Small intestine (tissue), 16 donors: ENCODE measurements at places on chromosomes 7 and 10.

GRCh38 chr7:92602352-92603088, 12.3 kb upstream of the FAM133B start:
- no peak for DNase-seq

DNA sequence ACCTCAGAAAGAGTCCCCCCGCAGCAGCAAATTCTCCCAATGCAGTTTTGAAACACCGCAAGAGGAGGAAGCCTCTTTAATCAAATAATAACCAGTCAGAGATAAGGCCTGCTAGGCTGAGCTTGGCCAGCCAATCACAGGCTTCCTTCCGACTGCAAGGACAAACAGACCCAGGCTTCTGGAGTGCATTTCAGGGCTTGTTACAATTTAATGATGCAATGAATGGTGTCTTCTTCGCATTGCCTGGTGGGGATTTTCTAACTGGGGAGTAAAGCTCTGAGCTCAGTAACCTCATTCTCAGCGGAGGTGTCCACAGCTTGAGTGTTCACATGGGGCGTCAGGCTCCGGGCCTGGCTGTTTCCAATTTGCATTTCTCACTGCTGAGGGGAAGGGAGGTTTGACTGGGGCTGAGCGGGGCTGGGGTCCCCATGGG, 31.8 kb upstream of the GPAM start:
- peak; percentile 55 for DNase-seq

GRCh38 chr10:96645191-96645721, 58.4 kb upstream of the TM9SF3 start:
- no peak for DNase-seq

DNA sequence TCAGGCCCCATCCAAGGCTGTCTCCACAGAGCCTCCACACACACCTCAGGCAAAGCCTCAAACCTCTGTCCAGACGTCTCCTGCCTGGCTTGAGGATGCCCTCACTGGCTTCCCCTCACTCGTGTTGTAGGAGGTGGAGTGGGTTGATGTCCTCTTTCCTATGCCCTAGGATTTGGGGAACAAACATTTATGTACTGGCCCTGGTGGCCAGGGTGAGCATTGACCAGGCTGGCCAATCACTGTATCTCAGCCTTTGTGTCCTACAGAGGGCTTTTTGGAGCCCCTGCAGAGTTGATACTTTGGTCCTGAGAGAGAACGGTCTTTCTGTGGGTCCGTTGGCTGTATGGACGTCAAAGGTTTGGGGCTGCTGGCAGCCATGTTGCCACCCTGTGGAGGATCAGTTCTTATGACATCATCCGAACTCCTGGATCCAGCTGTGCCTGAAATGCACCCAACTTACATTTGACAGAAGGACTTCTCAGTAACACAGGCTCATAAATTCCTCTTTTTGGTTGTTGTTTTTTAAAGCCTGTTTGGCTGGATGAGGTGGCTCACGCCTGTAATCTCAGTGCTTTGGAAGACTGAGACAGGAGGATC, 2.3 kb upstream of the GRID2IP start:
- DNase-seq, result no peak

GRCh38 chr7:37068038-37068437, 343.7 kb upstream of the AOAH start:
- no peak for DNase-seq

GRCh38 chr10:110698782-110699201, 54.7 kb downstream of the RBM20 start:
- DNase-seq, result no peak

- DNase-seq, result no peak
These were observed 5.2 kb upstream of the NOLC1 start for GRCh38 chr10:102146971-102147428.

DNA sequence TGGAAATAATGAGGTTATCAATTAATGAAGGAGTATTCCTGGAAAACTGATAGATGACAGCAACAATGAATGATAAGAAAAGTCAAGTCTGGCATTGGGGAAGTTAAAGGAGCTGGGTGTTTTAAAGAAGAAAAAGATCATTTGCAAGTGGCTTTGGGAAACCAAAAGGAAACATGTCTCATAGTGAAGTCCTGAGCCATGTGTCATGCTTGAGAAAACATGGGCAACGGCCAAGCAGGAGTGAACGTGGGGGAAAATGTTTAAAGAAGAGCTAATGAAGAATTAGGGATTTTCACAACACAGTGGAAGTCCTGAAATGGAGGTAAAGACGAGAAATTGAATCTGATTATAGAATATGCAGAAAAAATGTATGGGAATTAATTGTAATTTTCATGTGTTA, 1383.2 kb upstream of the CELF2 start:
- DNase-seq, result no peak

DNA sequence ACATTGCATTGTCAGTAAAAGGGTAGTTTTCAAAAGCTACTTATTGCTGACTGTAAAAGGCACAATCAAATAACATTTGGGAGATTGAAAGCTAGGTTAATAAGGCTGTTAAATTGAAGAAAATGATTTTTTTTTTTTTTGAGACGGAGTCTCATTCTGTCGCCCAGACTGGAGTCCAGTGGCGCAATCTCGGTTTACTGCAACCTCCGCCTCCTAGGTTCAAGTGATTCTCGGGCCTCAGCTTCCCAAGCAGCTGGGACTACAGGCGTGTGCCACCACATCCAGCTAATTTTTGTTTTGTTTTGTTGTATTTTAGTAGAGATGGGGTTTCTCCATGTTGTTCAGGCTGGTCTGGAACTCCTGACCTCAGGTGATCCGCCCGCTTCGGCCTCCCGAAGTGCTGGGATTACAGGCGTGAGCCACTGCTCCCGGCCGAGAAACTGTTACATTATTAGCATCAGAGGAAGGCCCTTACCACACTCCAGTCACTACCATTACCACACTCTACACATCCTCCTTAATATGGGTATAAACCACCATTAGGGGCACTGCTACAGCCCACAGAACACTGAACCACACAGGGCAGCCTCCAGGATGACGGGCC, 1.0 kb downstream of the CYP51A1 start:
- DNase-seq, result peak; percentile 45

- DNase-seq, result no peak
These were observed 23.4 kb downstream of the COX15 start for GRCh38 chr10:99708428-99709012.

GRCh38 chr7:69791739-69792138, 193.5 kb downstream of the AUTS2 start:
- no peak for DNase-seq

DNA sequence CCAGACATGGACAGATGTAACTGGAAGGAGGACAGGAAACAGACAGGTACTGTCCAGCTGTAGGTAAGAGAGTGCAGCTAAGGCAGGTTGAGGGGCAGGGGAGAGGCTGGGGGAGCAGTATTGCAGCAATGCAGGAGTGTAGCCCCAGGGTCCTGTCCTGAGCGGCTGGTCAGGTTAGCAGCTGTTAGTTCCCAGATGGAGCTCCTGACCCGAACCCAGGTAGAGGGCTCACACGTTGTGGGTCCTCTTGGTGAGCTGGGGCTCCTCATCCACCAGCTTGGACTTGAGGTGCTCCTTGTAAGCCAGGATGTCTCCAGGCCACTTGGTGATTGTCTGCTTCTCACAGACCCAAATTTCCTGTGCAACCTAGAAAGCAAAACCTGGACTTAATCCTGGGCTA, 3.5 kb upstream of the H2BK1 start:
- no peak for DNase-seq

- peak; percentile 77 for DNase-seq
These were observed 204.6 kb downstream of the ARHGAP21 start for GRCh38 chr10:24518981-24519597.

DNA sequence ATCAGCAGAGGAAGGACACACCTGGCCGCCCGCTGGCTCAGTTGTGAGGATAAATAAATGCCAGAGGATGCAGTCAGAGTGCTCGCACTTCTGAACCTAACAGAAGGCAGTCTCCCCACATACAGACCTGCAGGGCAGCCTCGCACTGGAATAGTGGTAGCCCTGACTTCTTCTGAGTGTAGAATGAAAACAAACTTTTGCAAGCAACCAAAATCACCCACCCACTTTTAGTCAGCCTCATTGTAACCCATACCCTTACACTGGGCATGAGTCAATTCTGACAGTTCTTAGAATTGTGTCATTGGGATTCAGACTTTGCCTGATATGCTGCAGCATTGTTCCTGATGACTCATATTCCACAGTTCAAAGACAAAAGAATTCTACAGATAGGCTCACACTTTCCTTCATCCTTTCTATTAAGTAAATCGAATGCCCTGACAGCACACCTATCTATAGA, 167.0 kb upstream of the CDK1 start:
- DNase-seq, result peak; percentile 87

DNA sequence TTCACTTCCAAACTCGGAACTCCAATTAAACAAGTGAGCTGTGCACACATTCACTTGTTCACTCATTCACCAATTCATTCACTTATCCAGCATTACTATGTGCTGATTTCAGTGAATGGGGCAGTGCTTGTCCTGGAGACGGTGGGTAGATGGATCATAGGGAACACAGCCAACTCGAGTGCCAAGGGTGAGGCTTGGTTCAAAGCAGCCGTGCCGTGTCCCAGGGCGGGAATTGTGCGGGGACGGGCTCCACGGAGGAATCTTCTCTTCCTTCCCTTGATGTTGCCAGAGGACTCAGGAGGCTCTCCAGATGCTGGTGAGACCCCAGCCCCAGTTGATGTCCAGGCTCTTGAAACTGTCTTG, 2.9 kb downstream of the SH2D4B start:
- no peak for DNase-seq

- DNase-seq, result no peak
These were observed 16.3 kb downstream of the SFTPA1 start for GRCh38 chr10:79627075-79627474.

DNA sequence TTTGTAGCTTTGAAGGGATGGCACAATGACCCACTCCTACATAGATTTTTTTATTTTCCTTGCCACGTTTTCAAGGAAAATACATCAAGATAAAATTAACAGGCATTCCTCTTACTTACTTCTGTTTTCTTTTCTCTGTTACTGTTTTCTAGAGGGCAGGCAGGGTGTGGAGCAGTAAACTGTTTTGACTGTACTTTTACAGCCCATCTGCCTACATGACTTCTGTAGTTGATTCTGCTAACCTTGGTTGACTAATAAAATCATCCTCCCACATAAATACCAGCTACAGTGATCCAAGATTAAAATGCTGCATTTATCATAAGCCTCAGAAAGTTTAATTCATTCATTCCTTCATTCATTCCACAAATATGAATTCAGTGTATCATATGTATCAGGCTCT, 158.5 kb downstream of the TRIL start:
- no peak for DNase-seq

GRCh38 chr7:112365551-112365950, 84.7 kb upstream of the IFRD1 start:
- DNase-seq, result no peak

- no peak for DNase-seq
These were observed 6.7 kb upstream of the INHBA start for GRCh38 chr7:41709621-41710020.
